SK-N-SH (cell line): ENCODE measurements at places on chromosomes 6 and 20.

DNA sequence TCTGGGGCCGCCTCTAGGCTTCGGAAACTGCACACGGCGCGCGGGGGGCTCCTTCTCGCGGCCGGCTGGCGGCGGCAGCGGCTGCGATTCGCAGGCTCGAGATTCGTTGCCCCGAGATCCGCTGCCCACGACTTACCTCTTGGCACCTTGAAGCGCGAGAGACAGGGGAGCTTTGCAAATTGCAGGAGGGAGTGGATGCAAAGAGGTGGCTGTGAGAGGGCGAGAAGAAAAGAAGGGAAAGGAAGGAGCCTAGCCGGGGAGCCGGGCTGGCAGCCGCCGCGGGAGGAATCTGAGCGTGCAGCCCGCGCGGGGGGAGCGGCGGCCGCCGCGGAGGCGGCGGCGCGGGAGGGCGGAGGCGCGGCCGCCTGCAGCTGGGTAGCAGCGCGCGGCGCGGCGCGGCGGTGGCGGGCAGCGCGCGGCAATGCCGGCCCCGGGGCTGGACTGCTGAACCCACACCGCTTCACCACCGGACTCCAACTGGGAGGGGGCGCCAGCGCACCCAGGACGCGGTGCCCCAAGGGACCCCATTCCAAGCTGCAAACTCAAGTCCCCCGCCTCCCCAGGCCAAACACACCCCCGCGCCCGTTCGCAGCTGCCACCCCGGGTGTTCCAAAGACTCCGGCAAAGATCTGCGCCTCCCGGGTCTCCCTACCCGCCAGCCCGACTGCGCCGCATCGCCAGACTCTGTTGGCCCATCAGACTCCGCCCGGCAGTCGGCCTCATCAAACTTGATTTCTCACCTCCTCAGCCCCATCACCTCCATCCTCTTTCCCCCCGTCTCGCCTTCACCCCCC lies 44.2 kb upstream of the SUPT3H start:
- DNase-seq, result peak; percentile 76
- peaks cover 16% of the 10 kb centered on the region; the same call in 1 of the 2 replicates for H3K4me1 ChIP-seq
- H3K27me3 ChIP-seq, result no peaks in the 10 kb centered on the region
- H3K4me3 ChIP-seq, result peak overlapping the region; percentile 61
- H3K36me3 ChIP-seq, result no peaks in the 10 kb centered on the region
- peak overlapping the region; percentile 67 for H3K27ac ChIP-seq

DNA sequence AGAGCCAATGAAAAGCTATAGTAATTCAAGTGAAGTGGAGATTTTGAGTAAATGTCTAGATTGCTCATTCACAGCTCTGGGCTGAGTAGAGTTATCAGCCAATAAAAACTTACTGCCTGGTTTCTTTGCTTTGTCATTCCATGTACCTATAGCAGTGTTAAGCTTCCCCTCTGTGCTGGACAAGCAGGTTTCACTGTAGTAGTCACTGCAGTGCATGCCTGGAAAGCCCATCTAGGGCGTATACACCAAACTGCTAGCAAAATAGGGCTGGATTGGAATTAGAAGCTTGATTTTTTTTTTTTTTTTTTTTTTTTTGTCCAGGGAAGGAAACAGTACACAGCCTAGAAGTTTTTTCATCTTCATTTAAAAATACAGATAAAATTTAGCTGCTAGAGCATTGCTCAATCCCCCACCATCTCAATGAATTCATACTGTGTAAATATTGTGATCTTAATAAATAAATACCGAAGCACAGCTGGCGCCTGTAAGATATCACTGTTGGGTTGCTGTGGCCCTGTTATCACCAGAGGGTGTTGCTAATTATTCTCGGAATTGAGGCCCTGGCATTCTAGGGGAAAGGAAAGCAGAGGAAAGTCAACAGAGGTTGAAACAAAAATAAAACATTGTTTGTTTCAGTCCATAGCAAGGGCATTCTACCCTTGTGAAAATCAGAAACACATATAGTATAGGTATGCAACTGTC lies 968.5 kb upstream of the GJE1 start:
- peaks cover 10% of the 10 kb centered on the region; the same call in 1 of the 2 replicates for H3K27me3 ChIP-seq
- H3K4me1 ChIP-seq, result no peaks in the 10 kb centered on the region
- H3K27ac ChIP-seq, result no peak overlapping the region
- no peaks in the 10 kb centered on the region for H3K36me3 ChIP-seq
- DNase-seq, result no peak
- no peak overlapping the region for H3K4me3 ChIP-seq

GRCh38 chr6:30544666-30545272 lies 11.5 kb downstream of the GNL1 start:
- peaks cover 11% of the 10 kb centered on the region for H3K36me3 ChIP-seq
- DNase-seq, result peak; percentile 60
- 0 out of 2 replicates have a peak, but pooled peaks cover 3% of the 10 kb centered on the region for H3K4me1 ChIP-seq
- no peak overlapping the region for H3K27ac ChIP-seq
- H3K4me3 ChIP-seq, result no peak overlapping the region

GRCh38 chr6:132713352-132714134 lies at the start of gene VNN1:
Gene VNN1, minus strand, starts transcription at chr6:132714055. Its CDS starts 20 bp downstream, at chr6:132714035.
- H3K4me1 ChIP-seq, result no peaks in the 10 kb centered on the region
- H3K4me3 ChIP-seq, result no peak within 1 kb of the TSS
- no peaks in the 10 kb centered on the region for H3K36me3 ChIP-seq
- H3K27ac ChIP-seq, result no peak within 1 kb of the TSS

DNA sequence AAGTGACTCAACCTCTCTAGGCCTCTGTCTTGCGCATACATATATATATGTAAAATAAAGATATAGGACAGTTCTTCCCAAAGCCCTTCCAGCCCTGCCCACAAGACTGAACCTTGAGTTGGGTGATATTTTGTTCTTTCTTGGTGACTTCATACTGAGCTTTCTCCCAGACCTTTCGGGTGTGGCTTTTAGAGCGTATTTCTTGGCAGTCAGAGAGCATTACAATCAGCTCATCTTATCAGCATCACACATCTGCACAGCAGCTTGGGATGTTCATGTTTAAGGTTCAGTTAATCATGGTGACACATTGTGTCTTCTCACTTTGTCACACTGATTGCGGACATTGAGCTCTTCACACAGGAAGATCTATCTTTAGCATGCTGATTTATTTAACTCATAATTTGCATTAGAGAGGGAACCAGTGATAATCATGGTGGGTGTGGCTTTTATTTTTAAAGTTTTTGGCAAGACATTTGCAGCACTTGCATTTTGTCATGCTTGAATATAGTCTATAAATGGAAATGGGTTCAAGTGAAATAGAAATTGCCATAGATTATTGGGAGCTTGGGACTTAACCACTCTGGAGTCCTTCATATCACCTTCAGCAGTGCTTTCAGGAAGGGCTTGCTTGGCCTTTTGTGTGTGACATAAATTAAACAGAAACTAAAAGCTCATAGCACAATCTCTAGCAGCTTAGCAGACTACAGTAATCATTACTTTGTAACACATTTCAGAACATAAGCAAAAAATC lies 8.3 kb downstream of the KIF3B start:
- no peak overlapping the region for H3K27ac ChIP-seq
- H3K27me3 ChIP-seq, result no peaks in the 10 kb centered on the region
- no peak overlapping the region for H3K4me3 ChIP-seq
- H3K36me3 ChIP-seq, result peaks cover 10% of the 10 kb centered on the region
- no peak for DNase-seq
- peaks cover 4% of the 10 kb centered on the region for H3K4me1 ChIP-seq

- H3K4me1 ChIP-seq, result peaks cover 2% of the 10 kb centered on the region; the same call in 1 of the 2 replicates
- no peak overlapping the region for H3K4me3 ChIP-seq
- H3K27ac ChIP-seq, result no peak overlapping the region
- DNase-seq, result no peak
- H3K27me3 ChIP-seq, result 0 out of 2 replicates have a peak, but pooled peaks cover 5% of the 10 kb centered on the region
Observed at GRCh38 chr20:46118481-46119020, 437 bp downstream of the CD40 start.

GRCh38 chr6:15622045-15622740 lies 40.6 kb downstream of the DTNBP1 start:
- no peak overlapping the region; the same call in 1 of the 2 replicates for H3K27ac ChIP-seq
- H3K27me3 ChIP-seq, result no peaks in the 10 kb centered on the region
- H3K36me3 ChIP-seq, result no peaks in the 10 kb centered on the region

DNA sequence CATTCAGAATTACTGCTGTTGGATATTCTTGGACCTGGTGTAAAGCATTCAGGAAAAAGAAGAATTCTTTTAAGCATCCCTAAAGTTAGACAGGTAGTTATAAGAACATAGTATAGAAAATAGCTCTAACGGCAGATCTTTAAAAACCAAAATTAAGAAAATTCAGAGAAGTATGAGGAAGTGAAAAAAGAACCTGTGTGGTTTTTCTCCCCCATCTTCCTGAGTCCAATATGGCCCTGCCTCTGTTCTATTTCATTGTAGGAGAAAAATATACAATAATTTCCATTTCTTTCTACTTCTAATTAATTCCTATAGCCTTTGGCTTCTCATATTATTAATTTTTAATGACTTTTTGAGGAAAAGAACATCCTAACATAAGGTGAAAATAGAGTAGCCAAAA lies 47.1 kb downstream of the FHL5 start:
- H3K36me3 ChIP-seq, result no peaks in the 10 kb centered on the region
- no peak for DNase-seq
- H3K27ac ChIP-seq, result no peak overlapping the region
- H3K27me3 ChIP-seq, result no peaks in the 10 kb centered on the region

GRCh38 chr6:13331516-13332348 lies 3.4 kb upstream of the TBC1D7 start:
- no peak overlapping the region for H3K4me3 ChIP-seq
- peaks cover 11% of the 10 kb centered on the region for H3K4me1 ChIP-seq
- H3K36me3 ChIP-seq, result no peaks in the 10 kb centered on the region
- no peaks in the 10 kb centered on the region for H3K27me3 ChIP-seq

DNA sequence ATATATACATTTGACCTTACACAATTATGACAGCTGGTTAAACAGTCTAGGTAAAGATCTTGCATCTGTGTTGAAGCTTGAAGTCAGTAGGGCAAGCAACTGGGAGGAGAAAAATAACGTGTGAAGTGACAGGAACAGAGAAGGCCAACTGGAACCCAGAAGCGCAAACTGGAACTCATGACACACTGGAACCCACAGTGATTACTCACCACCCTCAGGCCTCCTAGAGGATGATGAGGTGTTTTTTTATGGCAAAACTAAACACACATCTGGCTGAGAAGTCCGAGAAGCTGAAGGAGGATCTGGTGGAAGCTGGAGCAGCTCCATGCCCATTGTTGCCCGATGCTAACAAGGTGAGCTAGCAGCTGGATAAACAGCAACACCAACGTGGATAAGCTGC lies 108.1 kb downstream of the TMEM200A start:
- H3K27me3 ChIP-seq, result no peaks in the 10 kb centered on the region
- DNase-seq, result no peak
- no peaks in the 10 kb centered on the region for H3K36me3 ChIP-seq

DNA sequence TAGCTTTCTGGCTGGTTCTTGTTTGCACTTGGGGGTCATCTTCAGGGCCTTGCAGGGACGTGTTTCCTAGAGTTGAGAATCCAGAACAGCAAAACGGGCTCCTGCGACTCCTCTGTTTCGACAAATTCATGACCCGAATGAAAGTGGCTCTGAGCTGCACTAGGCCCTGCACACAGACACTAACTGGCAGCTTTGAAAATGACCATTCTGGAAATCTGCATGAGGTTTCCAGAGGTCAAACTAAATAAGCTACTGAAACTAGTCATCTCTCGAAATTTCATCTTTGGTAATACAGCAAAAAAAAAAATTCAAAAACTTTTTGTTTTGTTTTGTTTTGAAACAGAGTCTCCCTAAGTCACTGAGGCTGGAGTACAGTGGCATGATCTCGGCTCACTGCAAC lies 15.5 kb upstream of the BMP7 start:
- H3K27me3 ChIP-seq, result no peaks in the 10 kb centered on the region; the same call in 1 of the 2 replicates
- H3K4me1 ChIP-seq, result no peaks in the 10 kb centered on the region

DNA sequence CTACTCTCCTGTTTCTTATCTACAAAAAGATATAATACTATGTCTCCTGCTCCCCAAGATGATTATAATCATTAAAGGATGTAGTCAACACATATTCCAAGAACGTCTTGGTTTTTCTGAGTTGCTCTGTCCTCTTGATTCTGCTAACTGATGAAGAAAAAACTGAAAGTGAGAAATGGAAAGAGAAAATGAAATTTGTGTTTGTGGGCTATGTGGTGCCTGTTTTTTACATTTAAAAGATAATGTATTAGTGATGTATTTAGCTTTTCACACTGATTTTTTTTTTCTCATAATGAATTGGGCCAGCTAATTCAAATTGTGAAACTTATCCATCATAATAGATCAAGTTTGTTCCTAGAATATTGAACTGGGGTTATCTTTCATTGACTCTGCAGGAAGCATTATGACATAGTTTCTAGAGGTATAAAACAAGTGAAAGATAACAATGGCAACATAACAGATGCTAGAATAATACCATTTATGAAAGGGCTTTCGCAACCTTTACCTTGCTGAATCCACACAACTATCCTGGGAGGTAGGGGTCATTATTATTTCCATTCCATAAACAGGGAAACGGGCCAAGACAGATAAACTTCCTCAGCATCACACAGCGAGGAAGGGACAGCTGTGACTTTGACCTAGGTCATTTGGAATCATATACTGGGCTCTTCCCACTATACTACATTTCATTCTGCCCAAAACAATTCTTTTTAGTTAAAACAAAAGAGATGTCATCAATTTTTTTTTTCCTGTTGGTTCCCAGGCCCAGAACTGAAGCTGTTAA lies 336.7 kb downstream of the GJA1 start:
- H3K4me3 ChIP-seq, result no peak overlapping the region
- H3K27ac ChIP-seq, result no peak overlapping the region
- DNase-seq, result no peak
- no peaks in the 10 kb centered on the region for H3K27me3 ChIP-seq

- peak overlapping the region; percentile 97 for H3K27ac ChIP-seq
- H3K4me3 ChIP-seq, result no peak overlapping the region
- peak; percentile 56 for DNase-seq
- H3K27me3 ChIP-seq, result no peaks in the 10 kb centered on the region
- no peaks in the 10 kb centered on the region for H3K36me3 ChIP-seq
Observed at GRCh38 chr20:12293900-12294299, 376.2 kb downstream of the BTBD3 start.

DNA sequence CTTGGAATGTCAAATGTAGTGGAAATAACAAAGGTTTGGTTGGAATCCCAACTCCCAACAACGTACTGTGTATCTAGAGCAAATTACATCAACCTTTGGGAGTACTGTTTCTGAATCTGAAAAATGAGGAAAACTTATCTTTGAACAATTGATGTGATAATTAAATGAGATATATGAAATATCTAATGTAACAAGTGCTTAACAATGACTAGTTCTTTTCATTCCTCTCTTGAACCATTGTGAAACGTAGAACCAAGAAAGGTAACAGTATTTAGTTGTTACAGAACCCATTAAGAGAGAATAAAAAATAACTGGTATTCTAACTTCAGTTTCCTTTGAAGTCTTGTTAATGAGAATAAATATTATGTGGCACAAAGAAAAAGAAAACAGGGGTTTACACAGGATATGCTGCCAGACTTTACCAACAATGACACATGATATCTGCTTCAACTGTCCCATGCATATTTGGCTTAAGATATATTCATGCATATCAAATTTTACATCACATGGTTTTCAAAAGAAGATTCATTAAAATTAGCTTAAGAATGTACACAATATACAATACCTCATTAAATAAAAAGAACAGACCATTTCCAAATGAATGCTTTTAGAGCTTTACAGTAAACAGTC lies 111.8 kb downstream of the ATG5 start:
- DNase-seq, result no peak
- no peaks in the 10 kb centered on the region for H3K27me3 ChIP-seq
- peaks cover 14% of the 10 kb centered on the region for H3K36me3 ChIP-seq
- no peak overlapping the region for H3K4me3 ChIP-seq
- H3K27ac ChIP-seq, result no peak overlapping the region

GRCh38 chr6:169454872-169455204 lies 201.2 kb upstream of the THBS2 start:
- no peak for DNase-seq
- H3K27ac ChIP-seq, result no peak overlapping the region
- H3K4me3 ChIP-seq, result no peak overlapping the region
- H3K36me3 ChIP-seq, result no peaks in the 10 kb centered on the region

- H3K4me3 ChIP-seq, result no peak overlapping the region
- H3K27ac ChIP-seq, result no peak overlapping the region
- no peak for DNase-seq
- H3K36me3 ChIP-seq, result no peaks in the 10 kb centered on the region
- H3K27me3 ChIP-seq, result no peaks in the 10 kb centered on the region
- no peaks in the 10 kb centered on the region for H3K4me1 ChIP-seq
Observed at GRCh38 chr6:89585154-89585553, 53.4 kb downstream of the LYRM2 start.
